ENCODE measurements at places on chromosomes 16 and 17.

GRCh38 chr16:1492082-1492922 is 858 bp upstream of the TELO2 start:
- no peak for DNase-seq

DNA sequence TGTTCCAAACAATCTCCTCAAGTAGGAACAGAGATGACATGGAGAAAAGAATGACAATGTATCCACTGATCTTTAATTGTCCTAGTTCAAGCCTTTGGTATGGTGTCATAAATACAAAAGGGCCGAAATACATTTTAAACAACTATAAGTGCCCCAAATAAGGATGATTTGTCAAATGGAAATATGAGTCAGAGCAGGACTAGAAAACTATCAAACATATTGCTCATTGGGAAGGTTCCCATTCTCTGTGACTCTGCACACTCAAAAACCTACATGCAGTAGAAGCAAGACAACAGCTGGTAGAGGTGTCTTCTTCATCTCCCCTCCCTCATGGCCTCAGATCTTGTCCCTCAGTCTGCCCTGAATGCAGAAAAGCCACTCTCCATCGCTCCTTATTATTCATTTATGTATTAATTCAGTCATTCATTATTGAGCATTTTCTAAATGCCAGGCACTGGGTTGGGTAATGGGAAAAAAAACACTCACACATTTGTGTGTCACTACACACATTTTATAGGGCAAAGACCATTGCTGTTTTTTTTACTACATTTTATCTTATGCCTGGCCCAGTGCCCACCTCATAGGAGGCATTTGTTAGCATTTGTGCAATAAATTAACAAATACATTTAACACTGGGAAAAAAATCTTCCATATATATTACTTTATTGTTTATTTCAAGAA is 10.1 kb downstream of the CA10 start:
- DNase-seq: no peak

GRCh38 chr17:13113821-13114525 is 96.1 kb upstream of the ELAC2 start:
- no peak for DNase-seq

GRCh38 chr17:78939615-78940014 is 14.4 kb upstream of the TIMP2 start:
- DNase-seq: no peak

- no peak for DNase-seq
Observed at GRCh38 chr16:28524681-28525171, 14.0 kb downstream of the NUPR1 start.

- DNase-seq: no peak
Observed at GRCh38 chr17:31583772-31584356, 192.4 kb downstream of the RAB11FIP4 start.

- DNase-seq: no peak
Observed at GRCh38 chr17:50954641-50955121, 88.5 kb upstream of the TOB1 start.

DNA sequence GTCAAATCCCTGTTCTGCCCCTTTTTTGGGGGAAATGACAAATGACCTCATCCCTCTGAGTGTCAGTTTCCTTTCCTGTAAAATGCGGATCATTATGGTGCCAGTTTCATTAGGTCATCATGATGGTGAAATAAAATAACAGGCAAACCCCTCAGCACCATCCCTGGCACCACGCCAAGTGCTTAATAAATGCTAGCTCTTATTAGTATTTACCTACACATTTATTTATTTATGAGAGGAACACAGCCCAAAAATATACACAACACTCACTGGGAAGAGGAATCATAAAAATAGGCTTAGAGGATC is 28.6 kb upstream of the GPRC5B start:
- DNase-seq: no peak

DNA sequence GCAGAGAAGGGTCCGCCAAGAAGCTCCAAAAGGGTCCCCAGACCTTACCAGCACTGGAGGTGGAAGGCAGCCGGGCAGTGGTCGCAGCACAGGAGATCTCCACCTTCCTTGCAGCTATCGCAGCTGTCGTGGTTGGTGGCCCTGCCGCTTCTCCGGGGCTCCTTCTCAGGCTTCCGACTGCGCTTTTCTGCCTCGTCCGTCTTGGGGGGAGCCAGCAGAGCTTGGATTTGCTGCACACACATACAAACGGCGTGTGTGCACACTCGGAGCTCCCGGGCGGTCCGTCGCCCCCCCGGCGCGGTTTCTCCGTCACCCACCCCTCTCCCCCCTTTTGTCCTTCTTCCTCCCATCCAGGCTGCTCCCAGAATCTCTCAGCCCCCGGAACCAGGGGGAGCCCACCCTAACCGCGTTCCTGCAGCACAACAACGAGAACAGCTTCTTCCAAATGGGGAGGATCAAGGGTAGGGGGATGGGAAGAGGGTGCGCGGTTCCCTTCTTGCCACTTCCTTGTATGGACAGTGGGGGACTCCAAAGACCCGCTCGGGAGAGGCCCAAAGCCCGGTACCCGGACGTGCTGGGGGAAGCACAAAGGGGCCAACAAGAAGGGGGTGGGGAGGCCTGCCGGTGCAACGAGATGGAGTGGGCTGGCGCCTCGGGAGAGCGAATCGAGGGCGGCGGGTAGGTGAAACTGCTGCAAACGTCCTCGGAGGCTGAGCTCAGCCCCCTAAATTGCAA is 1.1 kb downstream of the PHF12 start:
- peak; percentile 68 for DNase-seq

- no peak for DNase-seq
Observed at GRCh38 chr17:30915833-30916611, 5.7 kb upstream of the ADAP2 start.

DNA sequence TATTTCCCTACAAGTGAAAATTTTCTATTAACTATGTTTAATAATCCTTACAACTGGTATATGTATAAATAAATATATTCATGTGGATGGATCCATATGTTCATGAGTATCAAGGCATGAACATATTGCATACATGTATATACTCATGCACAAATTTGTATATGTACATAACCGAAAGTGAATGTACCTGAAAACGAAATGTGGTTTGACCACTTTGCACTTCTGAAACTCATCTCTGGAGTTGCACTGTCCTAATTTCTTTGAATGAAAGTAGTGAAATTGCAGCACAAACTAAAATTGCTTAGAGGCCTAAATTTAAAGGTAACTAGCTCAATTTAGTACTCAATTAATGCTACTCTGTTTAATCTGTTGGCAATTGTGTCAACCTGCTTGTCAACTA is 27.4 kb upstream of the GNAO1 start:
- no peak for DNase-seq

DNA sequence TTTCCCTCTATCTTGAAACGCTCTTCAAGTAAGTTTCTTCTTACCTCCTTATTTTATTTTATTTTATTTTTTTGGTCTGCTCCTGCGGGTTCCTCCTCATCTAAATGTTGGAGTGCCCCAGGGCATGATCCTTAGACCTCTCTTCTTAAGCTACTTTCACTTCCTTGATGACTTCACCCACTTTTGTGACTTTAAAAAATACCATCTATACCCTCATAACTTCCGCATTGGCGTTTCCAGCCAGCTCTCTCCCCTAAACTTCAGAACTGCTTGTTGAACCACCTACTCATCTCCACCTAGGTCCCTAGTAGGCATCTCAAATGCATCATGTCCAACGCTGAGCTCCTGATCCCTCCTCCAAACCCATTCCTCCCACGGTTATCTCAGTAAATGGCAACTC is 51.4 kb upstream of the NFAT5 start:
- DNase-seq: no peak

DNA sequence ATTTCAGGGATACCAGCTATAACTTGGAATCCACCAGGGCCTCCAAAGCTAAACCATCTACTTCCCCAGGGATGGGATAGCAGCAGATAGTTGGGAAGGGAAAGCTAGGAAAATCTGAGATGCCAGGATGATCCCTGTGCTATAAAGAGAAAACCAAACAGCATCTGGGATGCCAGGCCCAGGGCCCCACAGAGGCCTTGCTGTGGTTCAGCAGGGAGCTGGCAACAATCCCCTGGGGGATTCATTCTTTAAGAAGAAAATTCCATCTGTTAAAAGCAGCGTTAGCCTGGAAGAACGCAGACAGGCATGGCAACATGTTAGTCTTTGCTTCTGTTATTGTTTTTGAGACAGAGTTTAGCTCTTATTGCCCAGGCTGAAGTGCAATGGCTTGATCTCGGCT is 16.6 kb downstream of the MYO18A start:
- DNase-seq: no peak

GRCh38 chr17:62219221-62219899 is 154.3 kb upstream of the MED13 start:
- no peak for DNase-seq

DNA sequence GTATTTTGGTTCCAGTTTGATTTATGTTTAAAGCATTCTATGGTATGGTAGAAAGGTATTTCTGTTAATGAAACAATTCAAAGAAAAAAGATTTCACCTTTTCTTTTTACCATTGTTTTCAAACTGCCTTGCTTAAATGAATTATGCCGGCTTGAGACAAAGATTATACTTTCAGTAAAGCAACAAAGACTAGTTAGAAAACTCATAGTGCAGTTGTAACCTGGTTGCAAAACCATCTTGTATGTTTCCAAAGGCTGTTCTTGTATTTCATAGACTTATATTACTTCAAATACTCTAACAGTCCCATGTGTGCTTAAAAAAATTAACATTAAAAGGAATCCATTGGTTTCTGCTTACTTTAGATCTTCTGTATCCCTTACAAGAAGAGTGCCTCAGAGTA is 118.5 kb upstream of the NACA2 start:
- no peak for DNase-seq

DNA sequence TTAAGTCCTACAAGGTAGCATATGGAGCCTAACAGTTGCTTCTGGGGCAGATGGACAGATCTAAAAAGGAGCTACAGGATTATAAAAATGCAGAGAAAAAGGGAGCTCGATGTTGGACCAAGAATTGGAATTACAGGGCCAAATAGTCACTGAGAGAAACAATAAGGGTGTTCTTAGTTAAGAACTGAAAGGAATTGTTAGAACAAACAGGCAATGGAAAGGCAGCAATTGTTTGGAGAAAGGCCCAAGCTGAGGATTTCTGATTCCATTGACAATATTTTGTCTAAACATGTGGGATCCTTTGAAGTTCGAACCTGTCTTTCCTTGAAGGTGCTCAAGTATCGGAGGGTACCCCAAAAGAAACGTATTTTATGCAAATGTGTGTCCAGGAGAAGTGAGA is 513.6 kb upstream of the CDH8 start:
- DNase-seq: no peak

GRCh38 chr16:15865742-15866141 is 8.9 kb upstream of the MYH11 start:
- DNase-seq: no peak

Data from activated naive CD8-positive, alpha-beta T cell treated with anti-CD3 and anti-CD28 coated beads for 36 hours (primary cell).